ENCODE measurements at places on chromosomes 11 and 22. TPM values are rescaled to one million over a fixed set of nuclear protein-coding genes. Genes with fewer than 3 reads are reported as not detected.
A peak's percentile ranks its signal among the peaks of the same experiment; 100 is the strongest.

Gene CNIH2
- total RNA-seq = 2.7 TPM

Gene LDHAL6A
- not detected for total RNA-seq

Gene MS4A14
- total RNA-seq = not detected

Gene FADS2
- total RNA-seq = 395 TPM

Gene CDCA5
- 127 TPM for total RNA-seq

Gene EFCAB6
- 0.26 TPM for total RNA-seq

Gene YAP1
- total RNA-seq = not detected

- DNase-seq = no peak
- no peak overlapping the region for H3K27ac ChIP-seq
- peaks cover 1% of the 10 kb centered on the region for H3K27me3 ChIP-seq
- H3K4me3 ChIP-seq = no peak overlapping the region
- H3K36me3 ChIP-seq = no peaks in the 10 kb centered on the region
These were observed 53.6 kb downstream of the CECR2 start for GRCh38 chr22:17422736-17423343.

- H3K4me1 ChIP-seq = peaks cover 70% of the 10 kb centered on the region
- H3K36me3 ChIP-seq = peaks cover 12% of the 10 kb centered on the region
These were observed 109.4 kb upstream of the OR4B1 start for GRCh38 chr11:48107188-48107704.

GRCh38 chr11:111135778-111136570 is 109.6 kb upstream of the POU2AF2 start:
- peaks cover 9% of the 10 kb centered on the region for H3K27me3 ChIP-seq
- no peaks in the 10 kb centered on the region for H3K36me3 ChIP-seq
- no peaks in the 10 kb centered on the region for H3K4me1 ChIP-seq
- no peak overlapping the region for H3K4me3 ChIP-seq
- no peak overlapping the region for H3K27ac ChIP-seq

DNA sequence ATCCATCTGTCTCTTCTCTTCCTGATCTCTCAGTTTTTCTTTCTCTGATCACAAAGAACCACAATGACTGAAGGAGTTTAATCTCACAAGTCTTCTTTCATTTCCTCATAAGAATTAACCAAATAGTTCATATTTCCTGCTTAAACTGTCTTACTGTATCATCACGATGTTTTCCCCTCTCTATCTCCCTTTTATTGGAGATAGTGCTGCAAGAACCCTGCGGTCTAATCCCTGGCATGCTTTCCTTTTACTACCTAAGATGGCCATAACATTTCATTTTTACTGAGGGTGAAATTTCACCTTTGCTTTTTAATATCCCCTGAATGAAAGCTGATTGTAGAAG is 28.9 kb downstream of the CARD18 start:
- no peak for DNase-seq
- no peak overlapping the region for H3K27ac ChIP-seq
- peaks cover 9% of the 10 kb centered on the region for H3K27me3 ChIP-seq
- peaks cover 12% of the 10 kb centered on the region for H3K4me1 ChIP-seq
- H3K4me3 ChIP-seq = no peak overlapping the region

DNA sequence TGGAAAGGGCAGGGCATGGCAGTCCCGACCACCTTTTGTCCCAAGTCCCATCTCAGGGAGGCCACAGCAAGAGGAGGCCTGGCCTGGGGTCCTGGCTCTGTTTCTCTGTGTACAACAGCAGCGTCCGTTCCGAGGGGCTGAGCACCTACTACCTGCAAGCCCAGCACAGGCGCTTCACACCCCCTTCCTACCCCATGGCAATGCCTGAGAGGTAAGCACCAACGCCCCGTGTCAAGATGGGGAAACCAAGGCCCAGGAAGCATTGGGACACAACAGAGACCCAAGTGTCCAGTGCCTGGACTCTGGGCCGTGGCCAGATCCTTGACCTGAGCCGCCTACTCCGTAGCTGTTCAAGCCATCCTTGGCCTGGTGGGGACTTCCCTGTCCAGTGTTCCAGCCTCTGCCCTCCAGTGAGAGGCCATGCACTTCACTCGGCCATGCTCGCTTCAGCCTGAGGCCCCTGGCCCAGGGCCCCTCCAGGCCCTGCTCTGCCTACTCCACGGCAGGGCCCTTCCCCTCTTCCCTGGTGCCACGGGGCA is 14.3 kb upstream of the TCF20 start:
- DNase-seq = no peak
- H3K4me3 ChIP-seq = no peak overlapping the region
- H3K4me1 ChIP-seq = peaks cover 38% of the 10 kb centered on the region
- peaks cover 10% of the 10 kb centered on the region for H3K27me3 ChIP-seq
- H3K27ac ChIP-seq = no peak overlapping the region

DNA sequence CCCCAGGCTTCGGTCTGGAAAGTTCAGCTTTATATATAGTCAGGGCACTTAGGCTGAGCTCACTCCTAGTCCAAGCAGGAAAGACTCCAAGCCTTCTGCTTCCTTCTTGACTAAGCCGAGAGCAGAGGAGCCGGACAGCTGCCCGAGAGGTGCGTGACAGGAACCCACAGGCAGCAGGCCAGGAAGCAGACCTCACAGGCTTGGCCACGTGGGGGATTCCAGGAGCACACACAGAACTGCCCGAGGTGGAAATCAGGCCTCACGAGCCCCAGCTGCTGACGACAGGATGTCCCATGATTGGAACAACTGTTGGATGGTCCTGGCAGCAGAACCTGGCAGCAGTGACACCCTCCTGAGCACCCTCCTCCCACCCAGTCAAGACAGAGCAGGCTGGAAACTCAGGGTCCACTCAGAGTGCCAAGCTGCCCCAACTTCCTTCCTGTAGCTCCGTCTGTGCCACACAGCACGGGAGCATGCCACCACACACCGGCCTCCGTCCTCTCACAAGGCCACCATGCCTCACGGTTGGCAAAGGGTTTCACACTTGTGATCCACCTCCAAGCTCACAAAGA is 5.4 kb downstream of the PLA2G6 start:
- no peaks in the 10 kb centered on the region for H3K27me3 ChIP-seq
- peaks cover 80% of the 10 kb centered on the region for H3K4me1 ChIP-seq
- no peaks in the 10 kb centered on the region for H3K36me3 ChIP-seq
- peak; percentile 42 for DNase-seq

GRCh38 chr22:29814003-29814402 is 24.1 kb downstream of the ASCC2 start:
- no peaks in the 10 kb centered on the region for H3K4me1 ChIP-seq
- DNase-seq = no peak
- H3K4me3 ChIP-seq = no peak overlapping the region
- H3K36me3 ChIP-seq = peaks cover 68% of the 10 kb centered on the region

GRCh38 chr11:104238916-104239315 is 75.0 kb upstream of the PDGFD start:
- no peak for DNase-seq
- no peaks in the 10 kb centered on the region for H3K36me3 ChIP-seq

DNA sequence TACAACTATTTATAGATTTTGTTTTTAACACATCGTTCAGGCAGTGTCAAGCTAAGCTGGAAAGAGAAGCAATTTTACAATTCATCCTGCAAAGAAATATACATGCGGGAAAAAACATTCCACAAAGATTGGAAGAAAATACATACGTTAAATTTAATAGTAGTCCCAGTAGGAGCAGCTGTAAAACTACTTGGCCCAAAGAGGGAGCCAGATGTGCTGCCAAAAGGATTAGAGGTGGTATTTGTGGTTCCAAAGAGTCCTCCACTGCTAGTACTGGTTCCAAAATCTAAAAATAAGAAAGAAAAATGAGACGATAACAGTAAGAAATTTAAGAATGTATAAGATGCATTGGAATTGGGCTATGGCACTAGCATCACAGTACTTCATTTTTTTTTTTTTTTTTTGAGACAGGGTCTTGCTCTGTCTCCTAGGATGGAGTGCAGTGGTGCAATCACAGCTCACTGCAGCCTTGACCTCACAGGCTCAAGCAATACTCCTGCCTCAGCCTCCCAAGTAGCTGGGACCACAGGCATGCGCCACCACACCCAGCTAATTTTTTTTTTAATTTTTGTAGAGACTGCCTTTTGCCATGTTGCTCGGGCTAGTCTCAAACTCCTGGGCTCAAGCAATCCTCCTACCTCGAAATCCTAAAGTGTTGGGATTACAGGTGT is 21.5 kb downstream of the NUP98 start:
- no peaks in the 10 kb centered on the region for H3K27me3 ChIP-seq
- peaks cover 61% of the 10 kb centered on the region for H3K36me3 ChIP-seq
- no peaks in the 10 kb centered on the region for H3K4me1 ChIP-seq
- no peak overlapping the region for H3K4me3 ChIP-seq
- no peak overlapping the region for H3K27ac ChIP-seq
- DNase-seq = no peak

DNA sequence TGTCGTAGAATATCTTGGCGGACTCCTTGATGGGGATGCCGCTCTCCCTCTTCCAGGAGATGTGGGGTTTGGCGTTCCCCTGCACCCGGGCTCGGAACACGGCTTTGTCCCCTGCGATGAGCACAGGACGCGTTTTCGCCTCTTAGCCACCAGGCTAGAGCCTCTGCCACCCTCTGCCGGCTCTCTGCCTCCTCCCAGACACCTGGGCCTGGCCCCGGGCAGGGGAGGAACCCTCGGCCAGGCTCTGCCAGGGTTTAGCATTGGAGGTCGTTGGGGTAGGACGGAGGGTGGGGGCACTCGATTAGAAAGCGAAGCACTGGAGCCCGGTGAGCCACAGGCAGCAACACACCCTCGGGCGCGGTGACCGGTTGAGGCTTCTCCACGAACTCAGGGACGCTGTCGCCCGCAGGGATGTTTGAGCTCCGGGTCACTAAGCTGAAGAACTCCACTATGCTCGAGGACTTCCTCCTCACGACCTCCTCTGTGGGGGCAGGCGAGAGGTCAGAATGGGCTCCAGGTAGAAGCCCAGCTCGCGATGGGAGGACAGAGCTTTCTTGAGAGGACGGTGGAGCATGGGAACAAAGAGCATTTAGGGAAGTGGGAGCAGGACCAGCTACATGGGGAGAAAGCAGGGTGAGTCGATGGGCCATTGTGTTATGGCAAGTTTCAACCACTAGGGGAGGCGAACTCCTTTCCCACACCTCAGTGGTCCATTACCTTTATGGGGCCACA is 4.3 kb downstream of the IGSF22 start:
- H3K4me1 ChIP-seq = peaks cover 12% of the 10 kb centered on the region
- peak; percentile 66 for DNase-seq
- H3K27me3 ChIP-seq = peaks cover 15% of the 10 kb centered on the region
- peak overlapping the region; percentile 18 for H3K27ac ChIP-seq

GRCh38 chr22:39176143-39176713 is 23.7 kb upstream of the CBX7 start:
- peaks cover 57% of the 10 kb centered on the region for H3K4me1 ChIP-seq
- DNase-seq = no peak
- no peak overlapping the region for H3K4me3 ChIP-seq
- peaks cover under 1% of the 10 kb centered on the region for H3K27me3 ChIP-seq
- H3K27ac ChIP-seq = no peak overlapping the region
- H3K36me3 ChIP-seq = no peaks in the 10 kb centered on the region

GRCh38 chr11:5631417-5631816 is 6.6 kb downstream of the TRIM34 start:
- peaks cover 42% of the 10 kb centered on the region for H3K4me1 ChIP-seq
- no peak overlapping the region for H3K27ac ChIP-seq
- DNase-seq = no peak
- H3K36me3 ChIP-seq = peaks cover 42% of the 10 kb centered on the region

DNA sequence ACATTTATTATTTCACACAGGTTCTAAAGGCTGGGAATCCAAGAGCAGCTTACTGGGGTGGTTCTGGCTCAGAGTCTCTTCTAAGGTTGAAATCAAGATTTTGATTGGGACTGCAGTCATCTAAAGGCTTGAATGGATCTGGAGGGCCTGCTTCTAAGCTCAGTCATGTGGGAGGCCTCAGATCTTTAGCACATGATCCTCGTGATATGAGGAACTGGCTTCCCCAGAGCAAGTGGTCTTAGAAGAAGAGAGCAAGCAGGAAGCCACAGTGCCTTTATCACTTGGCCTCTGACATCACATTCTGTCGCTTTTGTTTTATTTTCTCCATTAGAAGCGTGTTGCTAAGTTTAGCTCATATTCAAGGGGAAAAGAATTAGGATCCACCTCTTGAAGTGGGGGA is 88.9 kb downstream of the ARFGAP2 start:
- no peak overlapping the region for H3K27ac ChIP-seq
- H3K4me3 ChIP-seq = no peak overlapping the region
- peaks cover 8% of the 10 kb centered on the region for H3K4me1 ChIP-seq
- DNase-seq = no peak
